ENCODE measurements at places on chromosomes 5 and 9. TPM values are rescaled to one million over a fixed set of nuclear protein-coding genes. Genes with fewer than 3 reads are reported as not detected.

DNA sequence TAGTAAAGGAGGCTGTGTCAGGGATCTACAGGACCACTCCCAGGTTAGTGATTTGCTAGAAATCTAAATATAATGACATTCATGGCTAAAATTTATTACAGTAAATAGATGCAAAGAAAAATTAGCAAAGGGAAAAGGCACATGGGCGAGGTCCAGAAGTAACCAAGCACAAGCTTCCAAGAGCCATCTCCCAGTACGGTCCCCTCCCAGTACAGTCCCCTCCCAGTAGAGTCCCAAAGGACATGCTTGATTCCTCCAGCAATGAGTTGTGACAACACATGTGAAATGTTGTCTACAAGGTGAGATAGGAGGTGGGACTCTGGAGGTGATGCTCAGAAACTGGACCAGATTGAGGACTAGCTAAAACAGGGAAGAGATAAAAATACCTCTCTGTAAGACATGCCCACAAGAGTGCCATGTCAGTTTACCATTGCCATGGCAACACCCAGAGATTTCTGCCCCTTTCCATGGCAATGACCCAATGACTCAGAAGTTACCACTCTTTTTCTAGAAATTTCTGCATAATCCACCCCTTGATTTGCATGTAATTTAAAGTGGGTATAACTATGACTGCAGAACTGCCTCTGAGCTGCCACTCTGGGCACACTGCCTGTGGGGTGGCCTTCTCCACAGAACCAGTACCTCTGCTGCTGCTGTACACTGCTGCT lies 27.9 kb upstream of the CEMIP2 start:
- DNase-seq = no peak

PTCD2 gene
- total RNA-seq = 14.1 TPM

- DNase-seq = peak; percentile 18
Observed at GRCh38 chr9:34991607-34992375, 2.2 kb downstream of the DNAJB5 start.

DNA sequence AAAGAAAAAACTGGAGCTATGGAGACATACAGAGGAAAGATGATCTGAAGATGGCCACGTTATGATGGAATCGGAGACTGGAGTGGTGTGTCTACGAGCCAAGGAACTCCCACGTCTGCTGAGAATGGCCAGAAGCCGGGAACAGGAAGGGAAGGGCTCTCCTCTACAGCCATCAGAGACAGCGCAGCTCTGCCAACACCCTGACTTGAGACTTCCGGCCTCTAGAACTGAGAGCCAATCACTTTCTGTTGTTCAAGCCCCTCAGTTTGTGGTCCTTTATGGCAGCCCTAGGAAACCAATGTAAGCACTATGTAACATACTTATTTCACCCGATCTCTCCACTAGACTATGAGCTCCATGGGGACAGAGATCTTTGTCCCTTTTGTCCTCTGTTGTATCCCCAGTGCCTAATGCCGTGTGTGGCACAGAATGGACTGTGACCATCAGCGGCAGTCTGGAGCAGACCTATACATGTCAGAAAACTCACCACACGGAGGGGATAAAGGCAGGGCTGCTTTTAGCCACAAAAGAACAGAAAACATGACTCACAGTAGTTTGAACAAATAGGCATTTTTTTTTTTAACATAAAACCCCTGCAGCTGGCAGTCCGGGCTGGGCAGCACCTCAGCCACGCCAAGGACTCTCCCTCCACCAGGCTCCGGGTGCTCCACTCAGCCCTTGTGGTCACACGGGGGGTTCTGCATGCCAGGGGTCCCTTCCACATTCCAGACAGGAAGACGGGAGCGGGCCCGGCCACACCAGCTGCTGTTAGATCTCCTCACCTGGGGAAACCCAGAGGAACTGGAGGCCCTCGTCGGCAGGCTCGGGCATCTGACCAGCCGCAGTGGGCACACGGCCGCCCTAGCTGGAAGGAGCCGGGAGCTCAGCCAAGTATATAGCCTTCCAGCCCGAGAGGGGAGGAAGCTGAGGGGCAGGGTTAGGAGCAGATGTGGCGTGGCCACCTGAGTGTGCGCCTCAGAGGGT lies 16.1 kb upstream of the MXD3 start:
- no peak for DNase-seq

IL7R gene
- total RNA-seq = 65.8 TPM

CEL gene
- 4.7 TPM for total RNA-seq

GRCh38 chr5:60092671-60093422 lies 199.3 kb upstream of the PDE4D start:
- no peak for DNase-seq

DNA sequence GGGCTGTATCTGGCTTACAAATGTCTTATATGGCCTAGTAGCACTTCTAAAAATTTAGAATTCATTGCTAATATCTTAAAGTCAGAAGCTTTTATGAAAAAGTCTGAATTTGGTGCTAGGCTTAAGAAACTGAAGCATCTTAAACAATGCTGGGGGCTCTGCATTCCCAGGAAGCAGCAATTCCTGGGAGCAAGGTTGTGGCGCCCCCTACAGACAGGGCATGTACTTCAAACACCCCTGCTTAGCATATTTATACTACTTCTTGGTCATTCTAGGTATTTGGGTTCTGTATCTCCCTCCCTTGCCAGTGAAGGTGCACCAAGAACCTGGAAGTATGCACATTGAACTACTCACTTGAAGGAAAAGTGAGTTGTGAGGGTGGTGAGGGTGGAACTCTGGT lies 64.6 kb upstream of the GRIA1 start:
- DNase-seq = no peak

- no peak for DNase-seq
Observed at GRCh38 chr5:138353560-138354080, 1.1 kb downstream of the KDM3B start.

GRCh38 chr9:29183971-29184370 lies 1610.7 kb upstream of the C9orf72 start:
- no peak for DNase-seq

DNA sequence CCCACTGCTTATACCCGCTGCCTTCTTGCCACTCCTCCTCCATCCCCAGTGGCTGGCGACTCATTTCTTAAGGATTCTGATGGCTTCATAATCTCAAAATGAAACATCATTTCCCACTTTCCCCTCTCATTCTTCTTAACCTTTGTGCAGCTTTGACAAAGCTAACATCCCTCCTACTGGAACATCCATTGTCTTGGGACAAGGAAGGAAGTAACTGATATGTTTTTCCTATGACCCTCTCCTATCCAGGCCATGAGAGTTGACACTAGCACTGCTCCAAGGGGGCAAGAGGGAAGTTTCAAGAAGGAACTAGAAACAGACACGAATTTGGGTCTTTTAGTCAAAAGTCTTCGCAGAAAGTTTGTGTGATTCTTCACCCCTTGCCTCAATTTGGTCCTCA lies 71.7 kb upstream of the SNX2 start:
- no peak for DNase-seq

- no peak for DNase-seq
Observed at GRCh38 chr5:88824141-88824540, 58.8 kb downstream of the MEF2C start.

DNA sequence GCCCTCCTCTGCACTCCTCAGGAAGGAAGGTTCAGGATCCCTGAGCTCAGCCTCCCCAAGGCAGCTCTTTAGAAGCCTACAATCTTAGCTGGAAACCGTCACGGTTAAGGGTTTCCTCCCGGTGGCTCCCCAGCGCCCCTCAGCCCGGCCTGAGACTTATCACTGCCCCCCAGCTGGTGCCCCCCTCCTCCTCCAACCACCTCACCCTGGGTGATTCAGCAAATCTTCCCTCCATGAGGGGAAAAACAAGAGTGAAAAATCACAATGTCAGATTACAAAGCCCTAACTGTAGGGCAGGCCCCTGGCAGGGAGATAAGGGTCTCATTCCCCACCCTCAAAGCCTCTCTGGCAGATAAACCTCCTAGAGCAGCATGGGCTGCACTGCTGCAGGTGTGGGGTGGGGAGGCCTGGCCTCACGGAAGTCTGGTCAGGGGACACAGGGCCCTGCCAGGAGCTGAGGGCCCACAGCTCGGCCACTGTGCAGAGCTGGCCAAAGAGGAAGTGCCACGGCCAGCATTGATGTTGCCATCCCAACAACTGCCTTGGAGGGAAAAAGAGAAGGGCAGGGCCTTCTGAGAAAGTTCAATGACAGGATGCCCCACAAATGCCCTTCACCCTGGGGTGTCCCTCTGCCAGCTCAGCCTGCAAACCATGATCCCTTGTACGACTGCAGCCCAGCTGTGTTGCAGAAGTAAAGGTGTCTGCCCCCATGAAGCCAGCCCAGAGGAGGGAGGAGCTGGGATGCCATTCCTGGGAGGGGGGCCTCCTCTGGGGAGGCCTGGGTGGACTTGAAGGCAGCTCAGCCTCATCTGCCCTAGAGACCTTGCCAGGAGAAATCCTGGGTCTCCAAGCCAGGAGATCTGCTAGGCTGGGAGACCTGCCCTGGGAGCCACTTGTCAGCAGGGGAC lies 25.9 kb downstream of the GFI1B start:
- DNase-seq = no peak

- no peak for DNase-seq
Observed at GRCh38 chr5:135423846-135424168, 23.3 kb downstream of the DCANP1 start.

GRCh38 chr9:137552022-137552768 lies 516 bp downstream of the MRPL41 start:
- no peak for DNase-seq

- no peak for DNase-seq
Observed at GRCh38 chr9:112241491-112241890, 66.4 kb upstream of the SUSD1 start.

GRCh38 chr5:163458778-163459385 lies 1.0 kb downstream of the NUDCD2 start:
- DNase-seq = no peak

LHX3 gene
- total RNA-seq = not detected

DNA sequence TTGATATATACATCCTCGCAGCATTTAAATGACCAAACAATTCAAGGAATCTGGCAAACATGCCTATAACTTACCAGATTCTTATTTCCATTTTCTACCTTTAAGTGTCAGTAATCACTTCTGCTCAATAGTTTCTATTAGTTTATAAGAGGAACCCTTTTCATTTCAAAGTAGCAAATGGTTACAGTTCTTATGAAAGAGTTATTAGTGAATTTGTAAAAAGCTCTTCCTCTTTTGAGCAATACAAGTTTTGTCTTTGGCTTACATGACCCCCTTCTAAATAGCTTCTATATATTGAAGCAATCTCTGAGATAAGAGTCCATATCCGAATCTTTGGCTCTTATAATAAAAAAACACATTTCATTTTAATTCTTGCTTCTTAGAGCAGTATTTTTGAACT lies 42.0 kb downstream of the ELL2 start:
- DNase-seq = no peak

F12 gene
- 1.7 TPM for total RNA-seq

IFNE gene
- not detected for total RNA-seq

- no peak for DNase-seq
Observed at GRCh38 chr5:59661954-59662615, 231.4 kb downstream of the PDE4D start.

DNA sequence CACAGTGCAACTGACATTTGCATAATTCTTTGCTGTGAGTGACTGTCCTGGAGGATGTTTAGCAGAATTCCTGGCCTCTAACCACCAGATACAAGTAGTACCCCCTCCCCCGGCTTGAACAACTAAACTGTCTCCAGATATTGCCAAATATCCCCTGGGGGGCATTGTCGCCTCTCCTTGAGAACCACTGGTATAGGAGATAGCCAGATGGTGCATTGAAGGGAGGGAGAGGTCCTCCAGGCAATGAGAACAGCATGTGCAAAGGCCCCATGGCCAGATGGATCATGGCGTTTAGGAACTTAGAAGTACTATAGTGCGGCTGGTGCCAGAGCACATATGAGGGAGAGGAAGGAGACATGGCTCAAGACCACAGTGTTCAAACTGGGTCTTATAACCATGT lies 18.9 kb upstream of the ORM1 start:
- no peak for DNase-seq

GRCh38 chr5:55892479-55892878 lies 41.3 kb downstream of the IL31RA start:
- DNase-seq = no peak

DNA sequence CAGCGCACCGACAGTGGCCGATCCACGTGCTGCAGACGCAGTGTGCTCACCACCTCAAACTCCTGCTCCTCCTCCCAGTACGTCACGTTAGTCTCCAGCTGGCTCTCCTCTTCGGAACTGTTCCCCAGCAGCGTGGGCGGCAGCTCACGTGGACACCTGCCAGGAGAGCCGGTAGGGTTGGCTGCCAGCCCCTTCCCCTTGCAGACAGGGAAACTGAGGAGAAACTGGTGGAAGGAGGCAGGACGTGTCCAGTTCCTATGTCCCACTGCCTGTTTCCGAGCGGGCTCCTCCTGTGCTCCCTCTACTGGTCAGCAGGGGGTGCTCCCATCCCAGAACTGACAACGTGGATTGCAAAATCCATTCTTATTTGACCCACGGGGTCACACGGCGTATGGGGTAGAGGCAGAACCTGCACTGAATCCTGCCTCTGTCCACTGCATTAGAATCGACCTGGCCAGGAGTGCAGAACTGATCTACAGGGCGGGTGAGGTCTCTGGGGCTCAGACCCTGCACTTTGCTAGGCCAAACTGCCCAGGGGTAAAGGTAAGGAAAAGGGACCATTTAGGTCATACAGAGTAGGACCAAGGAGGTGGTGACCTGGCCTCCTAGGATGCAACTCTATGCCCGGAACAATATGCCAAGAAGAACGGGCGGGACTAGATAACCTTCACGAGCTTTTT lies 25.7 kb downstream of the PDGFRB start:
- peak; percentile 12 for DNase-seq

DNA sequence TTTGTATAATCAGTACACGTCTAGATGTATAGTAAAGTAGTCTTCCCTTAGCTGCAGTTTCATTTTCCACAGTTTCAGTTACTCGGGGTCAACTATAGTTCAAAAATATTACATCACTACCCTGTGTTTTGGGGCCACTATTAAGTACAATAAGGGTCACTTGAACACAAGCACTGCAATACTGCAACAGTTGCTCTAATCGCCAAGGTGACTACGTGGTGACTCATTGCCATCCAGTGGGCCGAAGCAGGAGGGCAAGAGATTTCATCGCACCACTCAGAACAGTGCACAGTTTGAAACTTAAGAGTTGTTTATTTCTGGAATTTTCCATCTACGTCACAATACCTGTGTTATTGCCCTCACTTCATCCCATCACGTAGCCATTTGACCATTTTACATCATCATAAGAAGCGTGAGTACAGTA lies at the start of gene ARL14EPL:
Gene ARL14EPL (plus strand): TSS at position 379 of the 424 bp plus-strand sequence. CDS start 18,994 bp downstream, outside the sequence.
- no peak for DNase-seq

All from activated T-cell treated with anti-CD3 and anti-CD28 coated beads, Interleukin-2, amount 50 U/mL, for 4 hours (primary cell).